ENCODE measurements at places on chromosomes 2 and 18.

- peak; percentile 22 for DNase-seq
These were observed 158.9 kb downstream of the VAPA start for GRCh38 chr18:10072671-10073175.

DNA sequence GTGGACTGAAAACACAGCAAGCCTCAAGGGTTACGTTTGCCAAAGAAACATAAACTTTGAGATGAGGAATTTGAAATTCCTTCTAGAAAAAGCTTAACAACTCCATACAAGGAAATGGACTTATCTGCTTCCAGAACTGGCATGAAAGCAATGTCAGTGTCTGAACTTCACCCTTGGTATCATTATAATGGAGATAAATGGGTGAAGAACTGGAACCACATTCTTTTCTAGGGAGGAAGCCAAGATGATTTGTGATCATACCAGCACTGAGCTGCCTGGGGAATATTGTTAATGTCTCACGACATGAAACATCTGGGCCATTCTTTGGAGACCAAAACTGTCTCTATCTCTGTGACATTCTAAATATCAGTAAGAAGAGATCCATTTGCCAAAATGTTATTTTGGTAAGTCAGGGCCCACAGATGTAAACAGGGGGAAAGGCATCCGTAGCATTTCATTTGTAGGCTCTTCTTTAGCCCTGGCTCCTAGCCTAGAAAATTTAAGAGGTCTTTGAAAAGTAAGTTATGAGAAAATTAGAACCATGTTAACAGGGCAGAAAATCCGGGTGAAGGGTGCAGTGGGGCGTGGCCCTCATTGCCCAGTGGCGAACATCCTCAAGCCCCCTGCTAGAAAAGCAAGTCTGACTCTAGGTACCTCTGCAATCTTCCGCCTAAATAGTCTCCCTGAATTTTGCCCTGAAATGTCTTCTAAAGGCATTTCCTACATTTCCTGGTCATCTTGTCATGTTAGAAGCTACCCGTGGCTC lies 295.3 kb upstream of the EPAS1 start:
- peak; percentile 55 for DNase-seq

DNA sequence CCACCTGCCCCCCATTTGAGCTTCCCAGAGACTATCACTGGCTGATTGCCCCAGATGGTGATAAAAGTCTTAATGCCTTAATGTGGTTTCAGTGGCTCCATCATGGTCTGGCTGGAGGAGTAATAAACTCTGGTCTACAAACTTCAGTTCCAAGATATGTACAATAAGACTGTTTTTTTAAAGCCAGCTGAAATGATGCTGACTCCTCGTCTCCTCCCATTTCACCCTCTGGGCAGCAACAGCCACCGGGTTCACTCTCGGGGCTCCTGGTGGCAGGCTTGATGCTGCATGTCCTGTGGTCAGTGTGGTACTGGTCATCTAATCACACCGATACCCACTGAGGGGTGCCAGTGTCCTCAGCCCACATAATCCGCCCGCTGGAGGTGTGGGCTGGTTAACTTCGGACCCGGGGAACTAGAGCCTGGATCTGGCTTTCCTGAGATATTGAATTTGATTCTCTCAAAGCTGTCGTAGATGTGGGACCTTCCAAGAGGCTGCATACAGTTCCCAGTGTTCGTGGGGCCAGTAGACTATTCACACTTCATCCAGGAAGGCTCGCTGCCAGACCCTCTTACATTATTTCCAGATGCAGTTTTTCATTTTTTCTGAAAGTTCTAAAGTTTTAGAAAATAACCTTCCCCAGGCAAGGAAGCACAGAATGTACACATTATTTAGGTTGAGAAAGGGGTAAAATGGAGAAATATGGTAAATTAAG lies 95.3 kb downstream of the GALR1 start:
- no peak for DNase-seq

DNA sequence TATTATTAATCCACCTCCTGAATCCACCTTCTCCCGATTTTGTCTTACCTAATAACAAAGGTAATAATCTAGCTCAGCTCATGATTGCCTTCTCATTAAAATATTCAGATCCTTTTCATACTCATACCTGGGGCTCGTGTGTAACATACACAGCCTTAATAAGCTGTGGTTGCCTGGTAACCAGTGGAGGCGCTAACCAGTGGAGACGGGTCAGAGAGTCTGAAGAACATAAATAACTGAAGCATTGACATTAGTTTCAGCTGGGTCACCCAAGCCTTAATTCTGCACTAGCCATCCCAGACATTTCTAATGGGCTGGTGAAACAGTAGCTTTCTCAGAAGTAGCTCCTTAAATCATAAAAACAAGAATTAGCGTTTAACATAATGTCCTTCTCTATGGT lies 14.8 kb upstream of the DTNA start:
- DNase-seq, result no peak

- DNase-seq, result peak; percentile 14
These were observed 409.5 kb upstream of the FIGN start for GRCh38 chr2:164145093-164145987.

GRCh38 chr18:70154591-70155194 lies 50.8 kb downstream of the RTTN start:
- peak; percentile 61 for DNase-seq

GRCh38 chr2:101698844-101699754 lies 1.6 kb downstream of the MAP4K4 start:
- peak; percentile 32 for DNase-seq

- peak; percentile 72 for DNase-seq
These were observed 57.6 kb downstream of the EVA1A start for GRCh38 chr2:75503048-75503607.
